ENCODE measurements at places on chromosomes 5 and 9.

DNA sequence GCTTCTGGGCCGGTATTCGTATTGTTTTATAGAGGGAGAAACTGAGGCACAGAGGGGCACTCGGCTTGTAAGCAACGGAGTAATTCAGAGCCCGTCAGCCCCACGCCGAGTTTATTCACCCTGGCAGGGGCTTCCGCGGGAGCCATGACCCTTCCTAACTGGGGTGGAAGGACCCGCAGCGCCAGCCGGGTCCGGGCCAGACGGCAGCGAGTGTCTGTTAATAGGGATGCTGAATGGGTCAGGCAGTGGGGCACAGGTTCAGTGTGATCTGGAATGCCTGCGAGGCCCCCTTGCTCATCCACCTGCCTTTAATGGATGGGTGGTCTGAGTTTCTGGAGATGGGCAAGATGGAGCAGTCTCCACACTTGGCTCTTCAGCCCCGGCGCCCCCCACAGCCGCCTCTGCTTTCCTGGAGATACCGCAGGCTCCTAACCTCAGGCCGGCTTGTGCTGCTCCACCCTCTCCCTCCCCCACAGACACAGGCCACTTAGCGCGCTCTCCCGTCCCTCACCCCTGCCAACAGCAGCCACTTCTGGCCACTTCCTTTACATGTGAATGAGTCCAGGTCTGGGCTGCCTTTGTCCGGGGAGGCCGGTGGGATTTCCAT, 147.1 kb downstream of the ERCC6L2 start:
- no peak for DNase-seq

- no peak for DNase-seq
These were observed 61.3 kb downstream of the ENC1 start for GRCh38 chr5:74579215-74579614.

- peak; percentile 18 for DNase-seq
These were observed 23.2 kb downstream of the FGD3 start for GRCh38 chr9:92970467-92970923.

GRCh38 chr5:104541141-104541785, 978.7 kb upstream of the NUDT12 start:
- no peak for DNase-seq

DNA sequence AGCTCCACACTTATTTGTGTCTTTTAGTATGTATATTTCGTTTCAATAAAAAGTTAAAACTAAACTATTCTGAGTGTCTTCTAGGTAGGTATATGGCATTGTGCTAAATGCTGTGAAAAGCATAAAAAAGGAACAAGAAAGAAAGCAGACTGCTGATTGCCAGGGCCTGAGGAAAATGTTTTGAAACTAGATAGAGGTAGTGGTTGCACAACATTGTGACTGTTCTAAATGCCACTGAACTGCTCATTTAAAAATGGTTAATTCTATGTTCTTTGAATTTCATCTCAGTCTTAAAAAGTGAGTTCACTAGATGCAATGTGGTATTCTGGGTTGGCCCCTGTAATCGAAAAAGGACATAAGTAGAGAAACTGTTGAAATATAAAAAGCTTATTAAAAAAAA, 2.6 kb upstream of the ALAD start:
- peak; percentile 35 for DNase-seq

- DNase-seq: peak; percentile 94
These were observed 36.0 kb downstream of the HMGXB3 start for GRCh38 chr5:150036513-150036912.

- peak; percentile 69 for DNase-seq
These were observed 465.3 kb upstream of the ARRDC3 start for GRCh38 chr5:91848453-91848852.

DNA sequence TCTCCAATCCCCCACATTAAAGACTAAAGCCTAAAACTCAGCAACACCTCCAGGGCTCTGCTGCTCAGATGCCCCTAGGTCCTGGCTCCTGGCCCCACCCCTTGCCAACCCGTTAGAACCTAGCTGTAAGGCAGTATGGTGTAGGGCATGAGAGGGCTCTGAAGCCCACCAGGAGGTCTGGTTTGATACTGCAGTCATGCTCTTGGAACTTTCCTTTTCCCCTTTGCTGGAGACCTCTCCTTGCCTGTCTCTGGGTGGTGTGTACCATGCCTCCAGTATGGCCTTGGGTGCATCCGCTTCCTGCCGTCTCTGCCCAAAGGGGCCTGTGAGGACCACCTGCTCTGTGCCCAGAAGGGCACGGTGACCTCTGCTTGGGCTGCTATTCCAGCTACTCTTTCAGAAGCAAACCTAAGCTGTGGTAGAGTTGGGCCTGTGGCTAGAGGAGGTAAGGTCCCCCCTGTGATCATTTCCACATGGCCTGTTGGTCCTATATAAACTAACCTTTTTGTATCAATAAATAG, 3.5 kb downstream of the TENT4A start:
- DNase-seq: no peak

DNA sequence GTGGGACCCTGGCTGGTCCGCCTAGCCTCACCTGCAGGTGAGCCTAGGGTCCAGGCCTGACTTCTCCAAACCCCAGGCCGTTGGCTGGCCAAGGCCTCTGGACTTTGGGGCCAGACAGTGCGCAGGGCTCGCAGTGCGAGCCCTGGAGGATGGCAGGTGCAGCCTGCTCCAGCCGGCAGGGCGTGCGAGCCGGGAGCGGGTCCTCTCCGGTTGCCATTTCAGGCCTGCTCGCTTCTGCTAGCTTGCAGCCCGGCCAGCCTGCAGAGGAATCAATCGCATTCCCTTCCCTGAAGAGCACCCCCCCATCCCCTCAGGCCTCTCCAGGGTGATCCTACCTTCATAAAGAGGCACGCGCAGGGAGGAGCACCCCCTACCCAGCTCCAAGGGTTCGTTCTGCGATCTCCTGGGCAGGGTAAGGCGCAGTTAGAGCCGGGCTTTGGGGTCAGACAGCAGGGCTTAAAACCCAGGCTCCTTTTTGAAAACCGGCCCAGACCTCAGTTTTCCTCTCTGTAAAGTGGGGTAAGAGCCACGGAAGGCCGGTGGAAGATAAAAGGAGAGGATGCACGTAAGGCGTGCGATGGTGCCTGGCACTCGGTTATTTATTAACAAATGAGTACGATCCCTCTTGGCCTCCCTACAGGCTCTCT, 6.2 kb downstream of the BARHL1 start:
- no peak for DNase-seq

- DNase-seq: peak; percentile 89
These were observed 337.6 kb downstream of the BNC2 start for GRCh38 chr9:16532681-16533450.

- peak; percentile 14 for DNase-seq
These were observed 11.7 kb upstream of the FAT2 start for GRCh38 chr5:151602806-151603205.

DNA sequence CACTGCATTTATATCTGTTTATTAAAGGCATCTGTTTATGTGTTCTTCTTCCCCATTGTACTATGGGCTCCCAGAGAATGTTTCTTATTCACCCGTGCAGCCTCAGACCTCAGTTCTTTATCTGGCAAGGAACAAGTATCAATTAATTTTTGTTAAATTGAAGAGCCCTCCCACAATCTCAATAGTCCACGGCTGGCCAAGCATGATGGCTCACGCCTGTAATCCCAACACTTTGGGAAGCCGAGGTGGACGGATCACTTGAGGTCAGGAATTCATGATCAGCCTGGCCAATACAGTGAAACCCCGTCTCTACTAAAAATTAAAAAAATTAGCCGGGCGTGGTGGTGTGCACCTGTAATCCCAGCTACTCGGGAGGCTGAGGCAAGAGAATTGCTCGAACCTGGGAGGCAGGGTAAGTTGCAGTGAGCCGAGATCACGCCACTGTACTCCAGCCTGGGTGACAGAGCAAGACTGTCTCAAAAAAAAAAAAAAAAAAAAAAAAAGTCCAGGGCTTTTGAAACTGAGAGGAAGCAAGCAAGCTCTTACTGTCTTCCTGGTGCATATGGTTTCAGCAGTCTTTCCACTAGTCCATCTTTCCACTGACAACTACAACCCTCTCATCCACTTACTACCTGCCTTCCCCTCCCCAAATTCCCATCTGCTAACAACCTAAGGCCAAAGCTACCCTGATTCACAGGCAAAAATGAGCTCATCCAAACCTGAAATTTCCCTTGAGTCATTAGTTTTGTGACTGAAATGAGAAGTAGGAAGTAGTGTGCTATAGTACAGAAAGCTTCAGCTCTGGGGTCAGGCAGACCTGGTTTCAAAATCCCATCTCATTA, 2.3 kb upstream of the HK3 start:
- DNase-seq: no peak

GRCh38 chr9:125634040-125634717, 72.8 kb downstream of the MAPKAP1 start:
- peak; percentile 46 for DNase-seq

GRCh38 chr5:148384380-148384737, 601 bp downstream of the FBXO38 start:
- no peak for DNase-seq

GRCh38 chr5:174693697-174694385, 30.5 kb upstream of the MSX2 start:
- no peak for DNase-seq

DNA sequence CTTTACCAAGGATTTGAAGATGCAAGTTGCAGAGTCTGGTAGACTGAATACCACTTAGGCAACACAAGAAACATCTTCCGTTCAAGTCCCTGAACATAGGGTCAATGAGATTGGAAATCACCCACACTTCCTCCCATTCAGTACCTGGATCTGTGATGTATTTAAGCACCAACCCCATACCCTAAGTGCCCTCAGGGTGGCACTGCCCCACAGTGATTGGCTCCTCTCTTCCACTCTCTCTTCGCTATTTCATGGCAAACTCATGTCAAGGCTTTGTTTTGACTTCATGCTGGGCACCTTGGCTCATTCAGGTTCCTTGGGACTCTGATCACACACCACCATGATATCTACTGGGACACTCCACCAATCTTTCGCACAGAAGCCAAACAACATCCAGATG, 53.7 kb downstream of the GGTA1 start:
- no peak for DNase-seq

- peak; percentile 81 for DNase-seq
These were observed 123.9 kb downstream of the GHR start for GRCh38 chr5:42547141-42547540.

GRCh38 chr9:73775757-73776156, 624.1 kb downstream of the ANXA1 start:
- no peak for DNase-seq

DNA sequence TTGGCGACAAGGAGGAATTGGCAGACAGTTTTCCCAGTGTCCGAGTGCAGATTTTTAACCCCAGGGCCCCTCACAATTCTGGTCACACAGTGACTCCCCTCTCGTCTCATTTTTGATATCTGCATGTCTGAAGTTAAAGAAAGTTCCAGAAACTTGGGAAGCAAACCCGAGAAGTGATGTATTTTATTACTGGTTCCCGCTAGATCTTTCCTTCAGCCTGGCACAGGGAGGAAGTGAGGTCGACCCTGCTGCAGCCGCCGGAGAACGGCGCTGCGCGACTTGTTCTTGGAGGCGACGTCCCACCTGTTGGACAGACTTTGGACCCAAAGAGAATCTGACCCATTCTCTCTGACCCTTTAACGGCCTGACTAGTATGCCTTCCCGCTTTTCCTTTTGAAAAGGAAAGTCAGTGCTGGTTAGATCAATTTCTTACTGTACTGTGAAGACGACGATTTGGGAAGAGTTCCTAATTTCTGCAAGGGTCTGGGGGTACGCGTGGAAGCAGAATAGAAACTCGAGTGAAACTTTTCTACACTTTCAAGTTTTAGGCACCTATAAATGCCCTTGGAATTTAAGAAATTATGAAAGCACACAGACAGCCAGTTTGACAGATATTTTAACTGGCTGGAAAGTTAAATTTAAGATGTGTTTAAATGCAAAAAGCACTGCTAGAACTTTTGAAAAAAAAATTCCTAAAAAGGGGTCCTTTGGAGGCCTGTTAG, 744 bp downstream of the OTULIN start:
- DNase-seq: peak; percentile 21

DNA sequence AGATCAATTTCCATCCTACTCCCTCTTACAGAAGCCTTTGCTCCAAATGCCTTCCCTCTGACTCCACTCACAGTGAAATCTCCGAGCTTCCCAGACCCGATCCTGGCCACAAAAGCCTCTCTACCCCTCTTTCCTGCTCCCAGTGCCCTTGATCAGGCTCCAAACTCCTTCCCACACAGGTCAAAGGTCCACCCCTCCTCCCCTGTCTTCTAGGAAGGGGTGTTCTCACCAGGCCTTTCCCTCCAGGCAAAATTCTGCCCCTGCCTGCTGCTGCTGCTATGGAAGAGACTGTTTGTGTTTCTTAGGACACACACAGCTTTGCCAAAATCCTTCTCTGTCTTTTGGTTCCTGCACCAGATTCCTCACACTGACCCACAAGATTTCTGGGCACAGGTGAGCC, 85.8 kb upstream of the ALDH1A1 start:
- DNase-seq: peak; percentile 58

- no peak for DNase-seq
These were observed 89.0 kb downstream of the MARCHF3 start for GRCh38 chr5:126941403-126941802.

DNA sequence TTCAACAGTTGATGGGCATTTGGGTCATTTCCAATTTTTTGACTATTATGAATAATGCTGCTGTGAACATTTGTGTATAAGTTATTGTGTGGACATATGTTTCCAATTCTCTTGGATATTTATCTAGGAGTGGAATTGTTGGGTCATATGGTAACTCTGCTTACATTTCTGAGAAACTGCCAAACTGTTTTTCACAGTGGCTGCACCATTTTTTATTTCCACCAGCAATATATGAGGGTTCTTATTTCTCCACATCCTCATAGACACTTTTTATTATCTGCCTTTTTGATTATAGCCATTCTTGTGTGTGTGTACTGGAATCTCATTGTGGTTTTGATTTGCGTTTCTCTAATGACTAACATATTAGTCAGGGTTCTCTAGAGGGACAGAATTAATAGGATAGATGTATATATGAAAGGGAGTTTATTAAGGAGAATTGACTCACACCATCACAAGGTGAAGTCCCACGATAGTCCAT, 14.7 kb upstream of the MED27 start:
- peak; percentile 76 for DNase-seq

- no peak for DNase-seq
These were observed 225.5 kb upstream of the ZNF462 start for GRCh38 chr9:106637486-106637885.

- DNase-seq: peak; percentile 81
These were observed 1.3 kb downstream of the ANP32B start for GRCh38 chr9:97984188-97985057.

DNA sequence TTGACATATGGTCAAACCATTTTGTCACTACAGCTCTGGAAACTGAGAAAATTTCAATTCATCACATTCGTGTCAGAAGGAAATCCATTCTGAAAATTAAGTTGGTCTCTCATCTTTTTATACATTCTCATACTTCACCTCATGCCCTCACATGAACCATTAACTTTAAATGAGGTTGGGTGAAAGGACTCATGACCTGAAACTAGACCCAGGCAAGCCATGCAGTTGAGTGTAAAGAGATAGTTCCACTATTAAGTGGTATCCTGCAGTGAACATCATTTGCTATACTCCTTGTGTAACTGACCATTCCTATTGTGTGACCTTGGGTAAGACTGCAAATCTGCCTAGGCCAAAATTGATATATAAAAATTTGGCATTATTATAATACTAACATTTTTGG, 299.6 kb upstream of the GRIN3A start:
- no peak for DNase-seq

- DNase-seq: no peak
These were observed 30.2 kb downstream of the WDR36 start for GRCh38 chr5:111122398-111122797.

Data from fibroblast of pulmonary artery (primary cell).